ENCODE measurements at places on chromosomes 1 and 21.

DNA sequence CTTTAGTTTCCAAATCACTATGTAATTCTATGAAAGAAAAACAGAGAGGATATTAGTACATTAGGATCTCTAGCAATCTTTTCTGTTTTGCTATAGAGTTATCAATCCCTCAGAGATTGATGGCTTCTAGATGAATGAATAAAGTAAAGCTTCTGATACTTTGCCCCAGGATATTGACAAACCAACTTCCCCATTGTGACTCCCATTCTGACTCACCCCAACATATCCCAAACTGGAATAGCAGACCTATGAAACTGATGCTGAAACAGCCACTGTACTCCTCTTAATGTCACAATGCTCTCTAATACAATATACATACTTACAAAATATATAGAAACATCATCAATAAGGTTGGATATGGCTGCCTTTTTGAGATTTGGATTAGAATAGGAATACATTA is 442.1 kb upstream of the NR5A2 start:
- no peak for DNase-seq

DNA sequence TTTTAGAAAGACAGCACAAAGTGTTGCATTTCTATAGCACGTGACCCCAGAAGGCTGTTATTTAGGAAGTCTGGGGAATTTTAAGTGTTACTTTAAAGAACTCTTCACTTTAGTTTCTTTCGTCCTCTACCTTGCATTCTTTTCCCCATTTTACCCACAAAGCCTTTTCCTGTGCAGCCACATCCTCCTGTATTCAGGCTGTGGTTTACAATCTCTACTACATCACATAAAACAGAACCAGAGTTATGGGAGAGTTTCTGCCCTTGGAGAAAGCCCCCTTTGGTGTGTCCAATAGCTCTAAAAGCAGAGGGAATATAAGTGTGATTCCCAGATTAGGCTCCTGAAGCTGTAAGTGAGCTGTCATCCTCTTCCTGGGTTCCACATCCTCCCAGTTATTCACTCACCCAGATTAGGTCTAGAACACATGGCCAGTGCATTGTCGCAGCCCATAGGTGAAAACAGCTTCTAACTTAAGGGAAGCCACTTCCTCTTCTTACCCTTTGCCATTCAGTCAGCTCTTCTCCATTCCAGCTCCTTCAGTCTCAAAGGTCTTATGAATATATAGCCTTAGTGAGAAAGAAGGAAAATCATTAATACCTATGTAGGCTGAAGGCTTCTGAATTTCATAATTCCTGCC is 171.1 kb downstream of the PIGK start:
- no peak for DNase-seq

DNA sequence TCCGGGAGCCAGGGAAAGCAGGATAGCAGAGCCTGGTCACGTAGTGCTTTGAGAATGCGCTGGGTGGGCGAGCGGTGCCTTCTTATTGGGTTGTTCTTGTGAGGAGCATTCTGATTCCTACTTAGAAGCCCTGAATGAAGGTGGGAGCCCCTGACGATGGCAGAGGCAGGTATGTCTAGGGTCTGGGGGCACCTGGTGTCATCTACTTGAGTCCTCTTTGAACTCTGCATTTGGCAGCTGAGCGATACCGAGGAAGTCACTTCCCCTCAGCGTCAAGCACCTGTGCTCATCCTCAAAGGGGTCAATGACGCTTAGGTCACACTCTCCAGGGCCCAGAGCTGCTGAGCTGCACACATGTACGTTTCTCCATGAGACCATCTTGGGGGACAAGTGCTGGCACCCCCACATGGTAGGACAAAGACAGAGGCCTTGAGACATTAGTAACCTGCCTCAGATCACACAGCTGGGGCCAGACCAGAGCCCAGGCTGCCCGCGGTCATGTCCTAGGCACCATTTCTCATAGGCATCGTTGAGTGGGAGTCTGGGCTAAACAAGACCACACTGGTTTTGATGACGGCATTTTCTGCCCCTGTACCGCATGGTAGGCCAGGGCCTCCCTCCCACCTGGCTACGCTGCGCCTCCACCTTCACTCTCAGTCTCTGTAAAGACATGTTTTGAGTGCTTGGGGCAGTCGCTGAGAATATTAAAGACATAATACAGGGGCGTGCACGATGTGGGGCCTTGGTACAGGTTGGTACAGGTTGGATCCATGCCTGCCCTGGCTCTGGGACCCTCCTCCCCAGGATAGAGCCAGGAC is 69.1 kb upstream of the ABCG1 start:
- DNase-seq: no peak

- no peak for DNase-seq
These were observed 1.7 kb downstream of the PCSK9 start for GRCh38 chr1:55040933-55041494.

GRCh38 chr1:25593861-25594260 is 22.7 kb upstream of the MAN1C1 start:
- DNase-seq: no peak

All from esophagus squamous epithelium (tissue), 5 donors.